ENCODE measurements at places on chromosomes 5 and 9.
A peak's percentile ranks its signal among the peaks of the same experiment; 100 is the strongest.

DNA sequence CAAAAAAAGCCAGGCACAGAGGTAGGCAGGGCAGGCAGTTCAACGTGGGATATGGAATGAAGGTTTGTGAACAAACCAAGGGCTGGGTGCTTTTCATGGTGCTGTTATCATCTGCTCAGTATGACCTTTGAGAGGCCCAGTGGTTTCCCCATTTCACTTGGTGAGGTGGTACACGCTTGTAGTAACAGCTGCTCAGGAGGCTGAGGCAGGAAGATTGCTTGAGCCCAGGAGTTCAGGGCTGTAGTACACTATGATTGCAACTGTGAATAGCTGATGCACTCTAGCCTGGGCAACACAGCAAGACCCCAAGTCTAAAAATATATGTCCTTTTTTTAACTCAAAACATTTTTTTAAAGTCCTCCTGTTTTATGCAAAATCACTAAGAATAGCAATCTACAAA is 174.8 kb downstream of the ENC1 start:
- no peak for DNase-seq

DNA sequence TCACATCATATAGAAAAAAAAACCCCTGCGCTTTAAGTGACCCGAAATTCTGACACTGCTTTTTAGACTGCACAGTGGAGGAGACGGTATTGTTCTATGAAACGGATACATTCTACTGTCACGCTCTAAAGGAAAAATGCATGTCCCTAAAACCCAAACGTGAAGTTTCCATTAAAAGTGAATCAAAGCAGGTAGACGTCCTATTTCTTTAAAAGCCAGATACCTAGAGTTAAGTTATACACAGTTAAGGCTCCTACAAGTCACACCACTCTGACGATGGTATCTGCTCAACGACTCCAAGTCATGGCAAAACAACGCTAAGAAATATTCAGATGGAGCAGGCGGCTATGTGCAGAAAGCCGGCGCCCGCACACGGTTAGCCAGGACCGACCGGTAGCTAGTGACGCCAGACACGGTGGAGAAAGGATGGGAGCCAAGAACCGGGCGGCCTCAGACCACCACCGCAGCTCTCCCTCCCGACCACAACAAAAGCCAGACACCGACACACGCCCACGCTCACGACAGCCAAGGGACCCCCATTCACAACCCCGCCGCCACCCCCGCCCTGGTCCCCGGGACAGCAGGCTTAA is 734 bp downstream of the SKP1 start:
- peak; percentile 27 for DNase-seq

DNA sequence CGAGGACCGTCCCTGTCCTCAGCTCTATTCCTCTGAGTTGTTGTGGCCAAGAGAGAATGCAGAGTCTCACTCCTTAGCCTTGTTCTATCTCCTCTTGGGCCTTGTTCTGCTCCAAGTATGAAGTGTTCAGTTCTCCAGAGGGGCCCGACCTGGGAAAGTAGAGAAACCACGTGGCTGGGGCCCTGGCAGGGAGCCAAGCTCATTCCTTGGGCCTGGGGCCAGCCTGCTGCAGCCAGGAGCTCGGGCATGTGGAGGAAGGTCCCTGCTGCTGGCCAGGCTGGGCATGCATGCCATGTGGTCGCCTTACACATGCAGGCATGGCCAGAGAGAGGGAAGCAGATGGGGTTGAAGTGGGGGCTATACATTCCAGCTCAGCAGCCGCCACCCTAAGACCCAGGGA is 60.7 kb downstream of the COL27A1 start:
- DNase-seq, result no peak

- DNase-seq, result no peak
Measured at GRCh38 chr5:143396353-143396940, 7.0 kb downstream of the NR3C1 start.

- no peak for DNase-seq
Measured at GRCh38 chr5:135365281-135365680, 33.8 kb downstream of the MACROH2A1 start.

DNA sequence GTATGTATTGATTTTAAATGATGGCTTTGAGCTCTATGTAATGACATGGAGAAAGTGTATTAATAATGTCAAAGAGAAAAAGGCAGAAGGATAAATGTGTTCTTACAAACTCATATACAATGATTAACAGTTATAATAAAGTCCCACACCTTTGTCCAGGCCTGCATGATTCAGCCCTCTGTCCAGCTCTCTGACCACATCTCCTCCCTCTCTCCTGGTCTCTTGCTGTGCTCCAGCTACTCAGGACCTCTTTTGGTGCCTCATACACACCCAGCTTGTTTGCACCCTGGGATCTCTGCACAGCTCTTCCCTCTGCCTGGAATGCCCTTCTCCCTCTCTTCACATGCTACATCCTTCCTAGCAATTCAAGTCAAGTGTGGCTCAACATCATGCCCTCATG is 37.5 kb upstream of the DMRT1 start:
- DNase-seq, result no peak

DNA sequence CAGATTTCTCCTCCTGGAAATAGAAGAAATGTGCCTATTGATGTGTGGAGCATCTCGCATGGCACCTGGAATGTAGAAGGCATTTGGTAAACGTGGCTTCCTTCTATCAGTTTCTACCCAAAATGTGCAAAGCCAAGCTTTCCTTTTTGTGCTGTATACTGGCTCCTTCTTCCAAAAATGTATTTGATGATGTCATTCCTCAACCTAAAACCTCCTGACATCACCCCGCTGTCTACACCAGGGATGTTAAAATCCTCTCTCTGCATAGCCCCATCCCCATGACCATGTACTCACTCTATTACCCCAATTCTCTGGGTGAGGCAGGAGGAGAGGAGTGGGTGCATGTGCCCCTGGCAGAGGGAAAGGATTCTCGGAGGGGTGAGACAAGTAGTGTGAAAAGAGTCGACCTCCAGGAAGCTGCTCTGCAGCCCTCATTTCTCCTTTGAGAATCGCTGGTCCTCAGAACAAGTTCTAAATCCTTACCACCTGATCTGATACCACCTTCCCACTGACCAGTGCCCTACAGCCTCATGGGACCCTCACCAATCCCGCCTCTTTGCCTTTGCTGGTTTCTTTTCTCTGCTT is 11.7 kb upstream of the MED10 start:
- no peak for DNase-seq

- no peak for DNase-seq
Measured at GRCh38 chr9:136239983-136240330, 5.7 kb downstream of the QSOX2 start.

DNA sequence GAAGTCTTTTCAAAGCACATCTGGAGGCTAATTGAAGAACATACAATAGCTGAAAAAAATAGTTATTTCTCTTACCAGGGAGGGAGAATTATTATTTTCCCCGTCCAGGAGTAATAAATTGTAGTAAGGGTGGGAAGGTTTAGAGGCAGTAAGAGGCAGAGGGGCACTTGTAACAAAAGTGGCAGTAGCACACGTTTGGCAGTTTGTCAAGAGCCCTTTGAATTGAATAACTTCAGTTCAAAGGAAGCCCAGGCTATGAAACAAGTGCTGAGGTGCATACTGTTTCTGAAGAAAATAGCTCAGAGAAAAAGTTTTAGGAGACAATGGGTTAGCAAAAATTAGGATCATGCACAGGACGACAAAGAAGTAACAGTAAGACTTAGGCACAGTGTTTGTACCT is 451.3 kb downstream of the LRRC70 start:
- DNase-seq, result no peak

- no peak for DNase-seq
Measured at GRCh38 chr9:131960311-131960710, 119.4 kb downstream of the MED27 start.

DNA sequence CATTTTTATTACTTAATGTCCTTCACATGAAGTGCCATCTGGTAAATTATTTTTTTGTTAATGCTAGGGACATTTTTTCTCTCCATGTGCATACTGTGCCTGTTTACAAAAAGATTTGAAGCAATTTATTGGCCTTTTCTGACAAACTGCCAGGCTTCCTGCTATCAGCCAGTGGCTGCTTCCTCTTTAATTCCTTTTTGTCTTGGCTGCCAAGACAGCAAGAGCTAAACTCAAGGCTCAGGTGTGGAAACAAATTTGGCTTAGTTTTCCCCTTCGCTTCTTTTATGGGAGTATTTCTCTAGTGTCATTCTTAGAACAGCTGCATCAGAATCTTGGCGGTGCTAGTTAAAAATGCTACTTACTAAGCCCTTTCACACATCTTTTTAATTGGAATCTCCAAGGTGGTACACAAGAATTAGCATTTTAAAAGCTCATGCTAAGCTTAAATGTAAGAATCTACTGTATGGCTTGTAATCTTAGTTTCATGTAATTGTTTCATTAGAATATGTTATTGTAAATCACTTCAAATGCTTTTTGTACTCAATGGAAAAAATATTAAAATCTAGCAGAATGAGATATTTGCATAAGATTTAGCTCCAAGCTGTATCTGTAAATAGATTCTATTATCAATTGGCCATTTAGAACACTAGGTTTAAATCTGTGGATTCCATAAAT is 134.2 kb upstream of the RASGRF2 start:
- DNase-seq, result peak; percentile 1

DNA sequence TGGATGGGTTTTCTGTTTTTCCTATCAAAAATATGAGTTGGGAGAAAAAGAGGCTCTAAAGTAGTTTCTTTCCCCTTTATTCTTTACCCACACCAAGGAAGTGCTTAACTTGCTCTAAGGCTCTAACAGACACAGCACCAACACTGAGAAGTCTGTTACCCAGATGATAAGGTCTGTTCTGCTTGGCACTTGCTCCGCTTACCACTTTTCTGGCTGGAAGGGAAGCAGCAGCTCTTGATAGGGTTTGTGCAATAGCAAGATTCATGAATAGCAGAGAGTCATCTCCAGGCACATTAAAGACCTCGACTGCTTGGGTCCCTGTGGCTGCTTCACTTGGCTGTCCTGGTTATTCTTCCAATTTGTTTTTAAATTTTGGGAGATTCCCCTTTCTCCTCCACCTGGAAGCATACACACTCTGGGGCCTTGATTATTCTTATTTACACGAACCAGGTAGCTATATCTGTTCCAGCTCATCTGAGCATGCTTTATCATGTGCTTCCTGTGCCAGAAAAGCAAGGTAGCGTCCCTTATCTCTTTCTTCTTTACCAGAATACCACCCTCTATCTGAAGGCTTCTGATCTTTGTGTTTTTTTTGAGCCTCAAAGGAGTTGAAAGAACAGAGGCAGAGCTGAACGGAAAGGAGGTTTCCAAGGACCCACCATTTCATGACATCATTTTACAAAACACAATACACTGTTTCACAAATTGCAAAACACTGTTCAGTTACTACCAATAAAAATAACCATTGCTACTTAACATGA is 24.8 kb downstream of the PPP3R2 start:
- DNase-seq, result no peak

DNA sequence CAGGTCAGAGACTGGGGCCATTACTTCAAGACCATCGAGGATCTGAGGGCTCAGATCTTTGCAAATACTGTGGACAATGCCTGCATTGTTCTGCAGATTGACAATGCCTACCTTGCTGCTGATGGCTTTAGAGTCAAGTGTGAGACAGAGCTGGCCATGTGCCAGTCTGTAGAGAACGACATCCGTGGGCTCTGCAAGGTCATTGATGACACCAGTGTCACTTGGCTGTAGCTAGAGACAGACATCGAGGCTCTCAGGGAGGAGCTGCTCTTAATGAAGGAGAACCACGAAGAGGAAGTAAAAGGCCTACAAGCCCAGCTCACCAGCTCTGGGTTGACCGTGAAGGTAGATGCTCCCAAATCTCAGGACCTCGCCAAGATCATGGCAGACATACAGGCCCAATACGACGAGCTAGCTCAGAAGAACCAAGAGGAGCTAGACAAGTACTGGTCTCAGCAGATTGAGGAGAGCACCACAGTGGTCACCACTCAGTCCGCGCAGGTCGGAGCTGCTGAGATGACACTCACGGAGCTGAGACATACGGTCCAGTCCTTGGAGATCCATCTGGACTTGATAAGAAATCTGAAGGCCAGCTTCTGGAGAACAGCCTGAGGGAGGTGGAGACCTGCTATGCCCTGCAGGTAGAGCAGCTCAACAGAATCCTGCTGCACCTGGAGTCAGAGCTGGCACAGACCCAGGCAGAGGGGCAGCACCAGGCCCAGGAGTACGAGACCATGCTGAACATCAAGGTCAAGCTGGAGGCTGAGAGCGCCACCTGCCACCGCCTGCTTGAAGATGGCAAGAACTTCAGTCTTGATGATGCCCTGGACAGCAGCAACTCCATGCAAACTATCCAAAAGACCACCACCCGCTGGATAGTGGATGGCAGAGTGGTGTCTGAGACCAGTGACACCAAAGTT is 9.3 kb downstream of the NIPBL start:
- DNase-seq, result no peak

DNA sequence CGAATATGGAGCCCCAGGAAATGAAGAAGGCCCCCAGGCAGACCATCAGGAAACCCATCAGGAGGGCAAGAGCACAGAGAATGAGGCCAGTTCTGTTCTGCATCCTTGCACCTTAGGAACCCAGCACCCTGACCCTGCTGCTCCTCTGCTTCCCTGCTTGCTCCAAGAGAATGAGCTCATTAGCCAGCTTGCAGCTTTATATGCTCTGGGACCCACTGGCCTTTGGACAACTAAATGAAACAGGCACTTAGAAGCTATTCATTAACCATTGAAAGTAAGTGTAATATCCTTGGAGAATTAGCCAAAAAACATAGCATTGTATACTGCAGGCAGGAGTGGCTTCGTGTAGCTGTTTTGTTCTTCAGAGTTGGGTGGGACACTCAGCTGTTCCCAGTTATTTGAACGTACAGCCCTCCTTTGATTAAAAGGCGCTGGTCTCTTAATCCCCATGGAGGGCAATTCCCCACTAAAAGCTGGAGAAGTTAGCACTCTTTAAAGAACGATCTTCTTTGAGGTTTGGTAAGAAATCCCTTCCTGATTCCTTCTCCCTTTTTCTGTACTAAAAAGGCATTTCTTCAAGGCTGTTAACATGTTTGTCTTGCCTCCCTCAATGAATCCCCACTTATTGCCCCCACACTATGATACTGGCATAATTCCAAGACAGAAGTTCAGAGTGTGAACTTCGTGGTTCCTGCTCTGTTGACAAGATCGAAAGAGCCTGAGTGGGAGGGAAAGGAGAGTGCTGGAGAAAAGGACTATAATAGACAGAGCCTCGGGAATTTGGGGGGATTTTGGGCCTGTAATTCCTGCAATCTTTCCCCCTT is at the start of gene TMEM252:
TMEM252 (minus strand) TSS at position 172 of the 824 bp plus-strand sequence; CDS start at position 103, 69 bp downstream.
- no peak for DNase-seq

DNA sequence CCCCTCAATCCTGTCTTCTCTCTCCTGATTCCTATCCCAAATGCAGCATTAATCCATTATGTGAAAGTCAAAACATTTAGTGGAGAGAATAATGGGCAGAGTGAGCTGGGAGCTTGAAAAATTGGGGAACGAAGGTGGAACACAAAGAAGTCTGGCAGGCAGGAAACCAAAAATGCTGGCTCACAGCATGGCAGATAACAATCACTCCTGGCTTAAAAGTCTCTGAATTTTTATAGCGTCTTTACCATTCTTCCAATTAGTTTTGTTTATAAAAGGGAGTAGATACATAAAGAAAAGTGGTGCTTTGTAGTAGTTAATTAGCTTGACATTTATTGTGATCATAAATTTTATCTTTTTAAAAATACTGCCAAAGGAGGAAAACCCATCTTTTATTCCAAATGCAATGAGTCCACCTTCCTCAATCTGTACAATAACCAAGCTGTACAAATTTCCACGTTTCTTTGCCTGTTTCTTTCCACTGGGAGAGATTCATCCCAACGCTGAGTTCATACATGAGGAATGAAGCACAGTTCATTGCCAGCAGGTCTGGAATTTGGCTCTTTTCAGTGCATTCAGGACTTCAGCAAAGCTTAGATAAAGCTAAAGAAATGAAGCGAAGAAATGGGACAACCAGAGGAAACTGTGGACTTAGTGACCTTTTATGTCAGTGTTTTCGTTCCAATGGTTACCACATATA is 174.7 kb downstream of the HMHB1 start:
- no peak for DNase-seq
